Heart right ventricle (tissue), 16 donors: ENCODE measurements at places on chromosomes 11 and 22. TPM values are rescaled to one million over a fixed set of nuclear protein-coding genes. Genes with fewer than 3 reads are reported as not detected.

STK33 gene
- total RNA-seq, result 23.3 TPM

- no peak for DNase-seq
These were observed 36.7 kb upstream of the ADSL start for GRCh38 chr22:40309631-40310030.

DNA sequence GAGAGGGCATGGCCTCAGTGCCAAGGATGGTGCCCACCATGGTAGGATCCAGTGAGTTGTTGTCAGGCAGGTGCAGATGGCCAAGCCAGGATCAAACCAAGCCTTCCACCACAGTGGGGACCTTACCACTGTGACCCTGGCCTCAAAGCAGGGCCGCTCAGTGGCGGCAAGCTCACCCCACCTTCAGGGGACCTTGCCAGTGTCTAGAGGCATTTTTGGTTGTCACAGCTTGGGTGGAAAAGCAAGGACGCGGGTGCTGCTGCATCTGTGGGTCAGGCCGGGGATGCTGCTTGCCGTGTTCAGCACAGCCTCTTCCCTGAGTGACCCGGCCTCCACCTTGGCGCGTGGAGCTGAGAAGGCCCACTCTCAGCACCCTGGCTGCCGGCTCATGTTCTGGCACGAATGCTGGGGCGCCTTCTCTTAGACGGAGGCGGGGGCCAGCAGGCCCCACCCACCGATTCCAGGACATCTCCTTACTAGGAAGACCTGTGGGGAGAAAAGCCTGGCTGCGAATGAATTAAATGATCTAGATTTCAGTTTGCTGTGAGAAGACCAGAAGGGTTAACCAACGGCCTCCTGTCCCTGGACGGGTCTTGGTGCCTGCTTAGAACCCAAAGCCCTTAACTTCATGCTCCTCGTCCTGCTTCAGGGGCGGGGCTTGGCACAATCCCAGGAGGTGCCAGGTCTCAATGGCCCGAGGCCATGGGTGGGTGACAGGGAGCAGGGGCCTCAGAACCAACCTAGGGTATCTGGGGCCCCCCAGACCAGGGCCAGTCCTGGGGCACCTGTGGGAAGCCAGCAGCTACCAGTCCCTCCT lies 18.9 kb downstream of the TRMU start:
- no peak for DNase-seq

PTPN5 gene
- total RNA-seq, result 3.5 TPM

TRPC6 gene
- 1.4 TPM for total RNA-seq

SCGB1C1 gene
- total RNA-seq, result not detected

GRCh38 chr11:127966821-127967220 lies 620.5 kb downstream of the ETS1 start:
- no peak for DNase-seq

MEI1 gene
- total RNA-seq, result not detected

DNA sequence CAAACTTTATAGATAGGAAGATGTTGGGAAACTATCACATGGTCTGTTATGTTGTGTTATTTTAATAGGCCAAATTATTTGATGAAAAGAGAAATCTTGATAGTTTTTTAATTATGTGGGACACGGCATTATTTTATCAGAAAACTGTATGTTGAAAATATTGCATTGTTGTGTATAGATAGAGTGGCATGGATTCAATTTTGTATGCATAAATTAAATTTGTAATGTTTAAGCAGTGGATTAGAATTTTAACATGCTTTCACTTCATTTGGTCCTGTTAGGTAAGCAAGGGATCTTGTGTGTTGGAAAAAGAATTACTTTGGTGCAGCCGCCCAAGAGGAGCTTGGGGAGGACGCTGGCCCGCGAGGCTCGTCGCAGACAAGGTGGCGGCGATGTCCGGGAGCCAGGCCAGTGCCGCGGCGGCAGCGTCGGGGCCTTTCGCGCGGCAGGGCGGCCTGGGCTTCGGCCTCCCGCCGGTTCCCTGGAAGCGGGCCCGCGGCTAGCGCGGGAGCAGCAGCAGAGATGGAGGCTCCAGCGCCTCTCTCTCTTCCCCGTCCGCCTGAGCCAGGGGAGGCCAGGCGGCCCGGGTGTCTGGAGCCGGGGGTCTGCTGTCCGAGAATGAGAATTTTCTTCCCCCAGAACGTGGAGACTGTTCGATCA lies 82.7 kb downstream of the GGT1 start:
- peak; percentile 21 for DNase-seq

ME3 gene
- 39.8 TPM for total RNA-seq

MIAT gene
- total RNA-seq, result 0.79 TPM

GRCh38 chr11:6452219-6452618 lies 11.4 kb upstream of the HPX start:
- DNase-seq, result no peak

DNA sequence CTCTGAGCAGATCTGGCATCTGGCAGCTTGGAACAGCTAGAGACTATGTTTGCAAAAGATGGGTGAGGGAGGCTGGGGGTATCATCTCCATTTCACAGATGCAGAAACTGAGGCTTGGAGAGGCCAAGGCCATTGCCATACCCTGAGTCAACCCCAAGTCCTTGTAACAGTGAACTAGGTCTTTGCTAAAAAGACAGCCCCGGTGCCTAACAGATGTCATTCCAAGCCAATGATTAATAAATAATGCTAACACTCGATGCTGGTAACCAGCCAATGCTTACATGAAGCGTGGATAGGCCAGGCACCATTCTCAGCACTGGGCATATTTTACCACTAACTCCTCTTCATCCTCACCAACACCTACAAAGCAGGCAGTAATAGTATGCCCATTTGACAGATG lies 164.0 kb downstream of the MN1 start:
- no peak for DNase-seq

DNA sequence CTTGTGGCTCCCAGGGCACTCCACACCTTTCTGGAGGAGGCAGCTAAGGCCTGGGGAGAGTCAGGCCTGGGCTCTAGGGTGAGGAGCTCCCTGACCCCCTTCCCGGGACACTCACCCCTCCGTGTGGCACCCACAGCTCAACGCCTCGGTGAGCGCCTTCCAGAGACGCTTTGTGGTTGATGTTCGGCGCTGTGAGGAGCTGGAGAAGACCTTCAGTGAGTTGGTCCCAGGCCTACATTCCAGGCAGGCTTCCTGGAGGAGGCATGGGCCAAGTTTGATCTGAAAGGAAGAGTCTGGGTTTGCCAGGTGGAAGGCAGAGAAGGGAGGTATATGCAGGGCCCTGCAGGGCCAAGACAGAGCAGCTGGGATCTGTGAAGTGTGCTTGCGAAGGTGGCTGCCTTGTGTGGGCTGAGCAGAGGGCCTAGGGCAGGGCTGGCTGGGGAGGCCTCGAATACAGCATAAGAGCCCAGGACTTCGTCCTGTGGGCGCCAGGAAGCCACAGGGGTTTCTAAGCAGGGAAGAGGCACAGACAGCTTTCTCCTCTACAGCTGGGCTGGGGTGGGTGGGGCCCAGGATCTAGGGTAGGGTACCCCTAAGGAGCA lies 2.9 kb downstream of the TCIRG1 start:
- no peak for DNase-seq

DNA sequence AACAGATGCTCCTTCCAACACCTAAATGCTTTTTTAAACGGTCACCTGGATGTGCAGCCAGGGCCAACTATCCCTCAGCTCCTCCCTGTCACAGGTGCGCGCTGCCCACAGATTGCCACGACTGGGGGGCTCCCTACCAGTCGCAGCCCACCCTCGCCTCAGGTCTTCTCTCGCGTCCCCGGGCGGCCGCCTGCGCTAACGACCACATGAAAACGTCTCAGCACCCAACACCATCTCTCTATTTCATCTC lies 469 bp downstream of the ZBED5 start:
- DNase-seq, result no peak

DNA sequence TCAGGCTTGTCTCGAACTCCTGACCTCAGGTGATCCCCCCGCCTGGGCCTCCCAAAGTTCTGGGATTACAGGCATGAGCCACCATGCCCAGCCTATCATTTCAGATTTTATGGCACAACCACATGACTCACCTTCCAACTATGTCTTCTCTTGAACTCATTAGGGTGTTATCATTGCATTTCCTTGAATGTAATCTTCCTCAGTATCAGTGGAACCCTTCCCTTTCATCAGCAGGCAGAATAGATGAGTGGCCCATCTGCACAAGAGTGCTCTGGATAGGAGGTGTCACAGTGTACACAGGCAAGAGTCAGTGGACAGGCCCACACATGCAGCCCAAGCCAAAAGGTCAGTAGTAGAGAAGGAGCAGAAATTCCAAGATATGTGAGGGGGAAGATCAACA lies 29.1 kb upstream of the AQP11 start:
- no peak for DNase-seq

DNA sequence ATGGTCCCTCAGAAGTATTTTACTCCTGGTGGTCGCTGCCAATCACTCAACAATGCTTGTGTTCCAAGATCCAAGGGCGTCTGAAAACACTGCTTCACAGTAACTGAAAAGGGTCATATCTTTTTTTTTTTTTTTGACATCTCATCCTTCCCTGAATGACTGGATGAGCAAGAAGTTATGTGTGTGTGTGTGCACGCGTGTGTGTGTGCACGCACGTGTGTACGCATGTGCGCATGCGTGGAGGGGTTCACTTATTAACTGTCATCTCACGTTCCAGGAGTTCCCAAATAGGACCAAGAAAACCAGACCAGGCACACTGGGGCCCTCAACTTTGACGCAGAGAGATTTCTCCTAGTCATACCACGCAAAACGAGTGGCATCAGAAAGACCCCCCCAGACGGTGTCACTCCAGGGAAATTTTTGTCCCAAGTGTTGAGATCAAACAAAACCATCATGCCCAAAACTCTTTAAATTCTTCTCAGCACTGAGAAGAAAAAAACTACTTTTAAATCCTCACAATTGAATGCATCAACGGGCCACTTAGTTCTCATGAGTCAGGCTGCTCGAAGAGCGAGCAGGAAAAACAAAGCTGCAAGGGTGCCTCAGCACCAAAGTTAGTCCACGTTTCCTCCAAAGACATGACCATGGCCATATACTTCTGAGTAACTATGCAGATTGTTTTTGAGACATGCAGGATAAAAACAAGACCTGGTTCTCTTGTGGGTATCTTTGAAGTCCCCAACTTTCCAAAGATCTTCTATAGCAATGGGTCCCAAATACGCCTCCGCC lies 12.9 kb downstream of the MN1 start:
- no peak for DNase-seq

GRCh38 chr11:79244798-79245197 lies 196.0 kb downstream of the TENM4 start:
- no peak for DNase-seq

DNA sequence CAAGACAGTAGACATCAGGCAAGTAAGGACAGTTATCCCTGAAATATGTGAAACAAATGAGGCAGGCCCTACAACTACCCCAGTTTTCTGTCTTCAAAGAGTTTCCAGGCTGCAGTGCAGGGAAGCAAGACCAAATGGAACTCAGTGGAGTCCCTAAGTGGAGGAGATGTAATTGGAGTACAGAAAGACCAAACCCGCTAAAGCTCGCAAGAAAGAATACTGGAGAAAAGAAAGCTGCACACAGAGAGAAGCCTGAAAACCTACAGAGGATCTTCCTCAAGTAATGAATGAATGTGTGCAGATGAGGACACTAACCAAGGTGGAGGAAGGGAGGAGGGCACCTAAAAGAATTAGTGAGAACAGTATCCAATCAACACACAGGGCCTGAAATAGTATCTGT lies 1.3 kb upstream of the OR56A3 start:
- no peak for DNase-seq

TEX54 gene
- total RNA-seq, result not detected

SLC17A6 gene
- not detected for total RNA-seq

- no peak for DNase-seq
These were observed 140.4 kb upstream of the LUZP2 start for GRCh38 chr11:24356501-24356900.

GRCh38 chr11:106495046-106495445 lies 417.6 kb downstream of the AASDHPPT start:
- no peak for DNase-seq
